BJ (cell line): ENCODE measurements at places on chromosomes 1 and 21.

DNA sequence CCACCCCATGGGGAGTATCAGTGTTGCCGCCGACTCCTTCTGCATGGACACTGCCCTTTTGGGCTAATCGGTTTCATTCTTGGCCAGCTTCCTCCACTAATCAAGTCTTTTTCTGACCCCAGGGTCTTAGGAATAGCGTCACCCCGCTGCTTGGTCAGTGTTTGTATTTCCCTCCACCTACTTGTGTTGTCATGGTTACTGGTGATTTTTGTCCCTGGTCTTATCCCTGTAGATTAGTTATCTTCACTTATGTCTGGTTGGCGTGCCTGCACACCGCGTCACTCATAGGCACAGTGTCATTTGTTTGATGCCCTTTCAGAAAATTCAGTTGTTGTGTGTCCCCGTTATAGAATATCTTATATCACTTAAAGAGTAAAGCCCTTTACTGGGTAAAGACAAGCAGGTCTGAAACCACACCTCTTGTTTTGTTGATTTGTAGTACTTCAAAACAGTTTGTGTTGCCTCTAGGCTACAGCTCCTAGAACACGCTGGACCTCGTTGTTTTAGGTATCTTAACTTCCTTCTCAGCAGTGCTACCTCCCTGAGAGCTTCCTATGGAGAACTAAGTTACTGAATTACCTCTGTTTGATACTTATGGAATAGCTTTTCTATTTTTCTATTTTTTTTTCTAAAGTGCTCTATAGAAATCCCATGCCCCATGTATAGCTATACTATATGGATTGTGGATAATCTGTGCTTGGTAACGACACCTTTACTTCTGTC is 868 bp downstream of the PPP1R12B start:
- no peak for DNase-seq

- no peak for DNase-seq
Measured at GRCh38 chr21:35812679-35813078, 247.6 kb downstream of the SETD4 start.

DNA sequence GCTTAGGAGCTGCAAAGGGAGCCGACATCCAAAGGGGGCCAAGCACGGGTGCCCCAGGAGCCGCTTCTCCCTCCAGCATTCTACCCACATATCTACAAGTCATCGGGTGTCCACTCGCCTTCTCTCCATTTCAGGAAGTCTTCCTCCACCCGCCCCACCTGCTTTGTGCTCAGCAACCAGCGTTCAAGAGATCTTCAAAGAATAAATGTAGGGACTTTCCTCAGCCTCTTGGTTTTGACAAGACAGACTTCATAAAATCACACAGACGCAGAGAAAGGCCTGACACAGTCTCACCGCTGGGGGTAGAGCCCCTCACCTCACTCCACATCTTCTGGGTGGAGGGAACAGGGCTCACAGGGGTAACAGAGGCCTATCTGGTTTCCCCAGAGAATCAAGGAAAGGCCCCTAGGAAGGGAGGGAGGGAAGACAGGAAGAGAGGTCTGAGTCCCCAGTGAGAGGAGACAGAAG is 49.5 kb downstream of the SSBP3 start:
- DNase-seq, result no peak

DNA sequence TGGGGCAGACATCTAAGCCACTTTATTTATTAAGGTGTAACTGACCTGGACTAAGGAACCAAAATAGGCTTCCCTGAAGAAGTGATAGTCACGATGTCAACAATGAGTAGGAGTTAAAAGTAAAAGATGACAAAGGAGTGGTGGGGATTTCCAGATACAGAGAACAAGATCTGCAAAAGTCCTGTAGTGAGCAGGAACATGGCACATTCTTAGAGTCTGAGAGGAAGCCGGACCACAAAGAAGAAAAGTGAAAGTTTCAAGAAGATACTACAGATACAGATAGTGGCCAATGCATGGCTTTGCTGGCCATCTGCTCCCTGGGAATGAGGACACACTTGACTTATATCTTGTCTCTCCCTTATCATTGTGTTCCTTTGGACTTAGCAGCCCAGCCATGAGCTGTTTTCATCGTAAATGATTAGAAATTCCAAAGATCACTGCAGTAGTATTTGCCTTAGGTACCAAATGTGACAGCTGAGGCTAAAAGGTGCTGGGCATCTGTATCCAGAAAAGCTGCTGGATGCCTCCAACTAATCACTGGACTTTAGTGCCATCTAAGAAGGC is 302.4 kb upstream of the NR5A2 start:
- no peak for DNase-seq

DNA sequence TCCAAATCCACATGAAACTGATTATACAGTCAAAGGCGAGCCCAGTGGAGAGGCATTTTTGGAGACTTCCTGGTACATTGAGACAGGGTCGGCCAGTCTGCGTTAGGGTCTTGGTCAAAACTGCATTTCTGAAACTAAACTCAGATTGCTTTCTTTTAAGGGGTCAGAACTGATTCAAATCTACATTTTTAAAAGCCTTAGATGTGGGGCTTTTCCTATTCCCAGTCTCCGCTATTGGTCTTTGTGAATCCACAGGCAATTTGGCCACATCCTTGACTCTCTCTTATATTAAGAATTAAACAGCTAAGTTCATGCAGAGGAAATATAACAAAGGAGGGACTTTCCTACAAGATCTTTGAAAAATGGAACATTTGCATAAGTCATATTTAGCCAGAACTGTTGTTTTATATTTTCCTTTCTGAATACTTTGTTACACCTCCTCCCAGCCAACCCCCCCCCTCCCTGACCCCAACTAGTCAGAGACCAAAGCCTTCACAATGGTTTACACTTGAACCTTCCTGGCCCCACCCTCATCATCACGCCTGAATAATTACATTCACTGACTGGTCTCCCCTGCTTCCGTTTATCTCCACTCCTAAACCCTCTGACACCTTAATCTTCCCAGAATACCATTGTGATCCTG is 30.9 kb downstream of the SELL start:
- no peak for DNase-seq

GRCh38 chr21:42784276-42784675 is 95.1 kb downstream of the WDR4 start:
- no peak for DNase-seq

GRCh38 chr1:109246141-109246551 is 3.2 kb upstream of the CELSR2 start:
- no peak for DNase-seq

GRCh38 chr1:206001476-206001888 is 1.7 kb downstream of the RAB7B start:
- DNase-seq, result peak; percentile 79

DNA sequence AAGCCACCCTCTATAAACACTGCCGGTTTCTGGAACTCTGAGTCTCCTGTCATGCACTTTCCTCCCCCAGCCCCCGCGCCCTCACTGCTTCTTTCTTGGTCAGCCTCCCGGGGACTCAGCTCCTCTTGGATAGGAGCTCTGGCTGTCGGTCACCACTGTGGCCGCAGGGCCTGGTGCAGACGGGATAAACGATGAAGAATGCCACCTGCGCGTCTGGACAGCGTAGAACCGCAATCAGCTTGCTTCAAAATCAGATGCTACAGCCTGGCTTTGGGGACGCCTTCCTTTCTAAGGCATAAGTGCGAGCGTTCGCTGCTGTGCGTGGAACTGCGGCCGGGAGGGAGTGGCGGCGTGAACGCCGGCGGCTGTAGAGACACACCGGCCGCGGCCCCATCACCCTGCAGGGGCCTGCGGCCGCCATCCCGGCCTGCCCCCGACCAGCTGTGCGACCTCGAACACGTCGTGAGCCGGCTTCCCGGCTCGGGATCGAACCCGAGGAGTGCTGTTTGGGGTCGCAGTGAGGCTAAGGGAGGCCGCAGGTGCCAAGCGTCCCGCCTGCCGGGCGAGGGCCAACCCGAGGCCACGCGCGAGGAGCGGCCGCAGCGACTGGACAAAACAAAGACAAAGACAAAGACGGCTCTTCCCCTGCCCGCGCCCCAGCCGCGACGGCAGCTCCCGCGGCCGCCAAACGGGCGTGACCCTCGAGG is 688 bp downstream of the PTTG1IP start:
- no peak for DNase-seq

- peak; percentile 53 for DNase-seq
Measured at GRCh38 chr1:999725-1000356, at the start of gene HES4. HES4 (minus strand) TSS chr1:1000097; CDS start chr1:999973, 124 bp downstream.

- DNase-seq, result no peak
Measured at GRCh38 chr21:14866859-14867765, 197.7 kb downstream of the NRIP1 start.

DNA sequence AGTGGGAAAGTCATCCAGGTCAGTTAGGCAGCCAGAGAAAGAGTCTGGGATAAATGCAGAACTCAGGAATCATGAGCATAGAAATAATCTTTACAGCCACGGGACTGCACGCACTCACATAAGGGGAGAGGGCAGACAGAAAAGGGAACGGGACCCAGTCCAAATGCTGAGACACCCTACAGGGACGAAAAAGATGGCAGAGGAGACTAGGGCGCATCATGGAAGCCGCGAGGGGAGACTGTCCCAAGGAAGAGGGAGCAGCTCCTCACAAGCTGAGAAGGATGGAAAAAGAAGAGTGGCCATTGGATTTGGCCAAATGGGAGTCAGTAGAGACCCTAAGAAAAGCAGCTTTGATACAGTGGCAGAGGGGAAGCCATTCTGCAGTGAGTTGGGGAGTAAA is 102.9 kb upstream of the TLR5 start:
- DNase-seq, result no peak

DNA sequence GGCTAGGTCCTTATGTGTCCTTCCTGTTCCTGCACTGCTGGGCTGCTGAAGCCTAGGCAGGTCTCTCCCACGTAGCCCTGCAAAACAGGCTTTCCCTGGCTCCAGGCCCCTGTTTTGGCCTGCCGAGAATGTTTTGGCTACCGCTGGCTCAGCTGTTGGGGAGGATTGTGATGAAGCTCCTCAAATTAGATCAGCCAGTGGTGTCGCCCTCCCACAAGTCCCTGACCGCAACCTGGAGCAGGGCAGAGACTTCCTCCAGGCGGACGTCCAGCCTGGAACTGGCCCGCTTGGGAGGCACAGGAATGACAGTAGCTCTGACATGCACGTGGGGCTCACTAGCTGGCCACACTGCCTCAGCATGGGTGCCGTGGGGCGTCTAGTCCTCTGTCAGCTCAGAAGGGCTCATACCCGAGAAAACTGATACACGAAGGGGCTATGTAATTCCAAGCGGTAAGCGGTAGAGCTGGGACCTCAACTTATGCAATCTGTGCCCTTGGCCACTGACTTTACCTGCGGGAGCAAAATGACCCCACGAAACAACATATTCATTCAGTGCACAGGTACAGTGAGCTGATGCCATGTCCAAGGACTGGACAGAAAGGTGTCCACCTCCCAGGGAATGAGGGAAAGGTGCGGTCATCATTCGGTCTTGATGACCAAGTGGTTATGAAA is 26.6 kb downstream of the DHRS3 start:
- DNase-seq, result no peak

DNA sequence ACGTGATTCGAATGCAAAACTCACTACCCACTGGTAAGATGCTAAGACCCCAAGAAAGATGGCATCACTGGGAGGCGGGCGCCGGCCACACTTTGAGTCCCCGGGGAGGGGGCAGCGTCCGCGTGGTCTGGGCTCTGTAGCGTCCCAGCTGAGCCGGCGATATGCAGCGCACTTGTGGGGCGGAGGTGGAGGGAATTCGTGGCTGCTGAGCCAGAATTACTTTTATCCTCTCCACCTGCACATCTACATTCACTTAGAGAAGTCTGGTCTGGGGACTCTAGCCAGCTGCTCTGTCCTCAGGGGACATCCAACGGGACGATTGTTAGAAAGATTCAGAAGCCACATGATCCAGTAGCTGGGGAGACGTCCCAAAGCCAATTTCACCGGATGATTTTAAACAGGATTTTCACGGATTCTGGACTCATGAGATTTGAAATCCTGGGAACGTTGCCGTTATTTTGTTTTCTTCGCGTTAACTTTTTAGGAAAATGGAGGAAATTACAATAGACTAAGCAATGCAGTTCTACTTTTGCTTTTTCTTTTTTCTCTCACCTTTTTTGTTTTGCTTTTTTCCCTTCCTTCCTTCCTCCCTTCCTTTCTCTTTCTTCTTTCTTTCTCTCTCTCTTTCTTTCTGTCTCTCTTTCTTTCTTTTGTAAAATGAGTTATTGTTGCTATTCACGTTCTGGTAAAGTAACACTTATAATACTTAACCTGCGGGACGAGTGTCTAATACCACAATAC is 1.3 kb downstream of the JAM2 start:
- no peak for DNase-seq

DNA sequence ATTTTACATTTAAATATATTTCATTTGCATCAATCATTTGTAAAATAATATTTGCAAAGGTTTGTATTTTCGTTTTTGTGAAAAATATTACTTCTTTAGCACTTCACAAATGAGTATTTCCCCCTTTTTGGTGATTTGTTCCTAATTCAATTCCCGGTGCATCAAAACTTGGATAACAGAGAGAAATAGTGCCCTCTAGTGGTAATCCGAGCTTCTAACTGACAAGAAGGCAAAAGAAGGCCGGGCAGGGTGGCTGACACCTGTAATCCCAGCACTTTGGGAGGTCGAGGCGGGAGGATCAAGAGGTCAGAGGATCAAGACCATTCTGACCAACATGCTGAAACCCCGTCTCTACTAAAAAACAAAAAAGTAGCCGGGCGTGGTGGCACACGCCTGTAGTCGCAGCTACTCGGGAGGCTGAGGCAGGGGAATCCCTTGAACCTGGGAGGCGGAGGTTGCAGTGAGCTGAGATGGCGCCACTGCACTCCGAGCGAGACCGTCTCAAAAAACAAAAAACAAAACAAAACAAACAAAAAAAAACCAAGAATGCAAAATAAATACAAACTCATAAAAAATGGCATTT is 137.7 kb downstream of the COL11A1 start:
- DNase-seq, result no peak

- no peak for DNase-seq
Measured at GRCh38 chr1:165444897-165445370, at the start of gene RXRG. RXRG (minus strand) TSS chr1:165445126; CDS start chr1:165444893, 233 bp downstream.

GRCh38 chr1:157994704-157995582 is 1.5 kb downstream of the KIRREL1 start:
- no peak for DNase-seq

DNA sequence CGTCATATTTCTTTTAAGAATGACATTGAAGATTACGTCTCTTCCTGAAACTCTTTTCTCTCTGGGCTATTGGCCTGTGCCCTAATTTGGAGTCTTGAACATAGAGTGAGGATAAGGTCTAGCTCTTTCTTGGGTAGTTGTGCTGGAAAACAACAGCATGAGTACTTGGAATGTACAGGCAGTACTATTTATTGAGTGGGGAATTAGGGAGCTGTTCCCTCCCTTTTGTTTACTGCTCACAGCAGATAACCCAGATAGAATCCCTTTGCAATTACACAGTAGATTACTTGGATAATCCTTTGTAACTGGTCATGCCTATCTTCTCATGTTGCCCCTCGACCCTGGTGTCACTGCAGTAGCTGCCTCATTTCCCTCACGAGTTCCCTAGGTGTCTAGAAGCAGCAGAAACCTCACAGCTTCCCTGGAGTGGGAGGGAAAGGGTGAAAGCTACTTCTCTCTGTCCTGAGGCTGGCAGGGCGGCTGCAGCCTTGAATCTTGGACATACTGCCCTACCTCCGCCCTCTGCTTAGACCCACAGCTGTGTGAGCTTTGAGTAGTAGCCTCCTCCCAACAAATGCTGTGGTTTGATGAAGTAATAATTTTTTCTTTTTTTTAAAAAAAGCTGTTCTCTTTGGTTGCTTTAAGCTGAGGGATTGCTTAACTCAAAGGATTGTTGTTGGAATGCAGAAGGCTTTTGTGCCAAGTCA is 70.6 kb downstream of the FGGY start:
- peak; percentile 88 for DNase-seq
